Activated CD8-positive, alpha-beta memory T cell treated with anti-CD3 and anti-CD28 coated beads, Interleukin-2, amount 50 U/mL, for 4 hours (primary cell): ENCODE measurements at places on chromosomes 2 and 18.
A peak's percentile ranks its signal among the peaks of the same experiment; 100 is the strongest.

DNA sequence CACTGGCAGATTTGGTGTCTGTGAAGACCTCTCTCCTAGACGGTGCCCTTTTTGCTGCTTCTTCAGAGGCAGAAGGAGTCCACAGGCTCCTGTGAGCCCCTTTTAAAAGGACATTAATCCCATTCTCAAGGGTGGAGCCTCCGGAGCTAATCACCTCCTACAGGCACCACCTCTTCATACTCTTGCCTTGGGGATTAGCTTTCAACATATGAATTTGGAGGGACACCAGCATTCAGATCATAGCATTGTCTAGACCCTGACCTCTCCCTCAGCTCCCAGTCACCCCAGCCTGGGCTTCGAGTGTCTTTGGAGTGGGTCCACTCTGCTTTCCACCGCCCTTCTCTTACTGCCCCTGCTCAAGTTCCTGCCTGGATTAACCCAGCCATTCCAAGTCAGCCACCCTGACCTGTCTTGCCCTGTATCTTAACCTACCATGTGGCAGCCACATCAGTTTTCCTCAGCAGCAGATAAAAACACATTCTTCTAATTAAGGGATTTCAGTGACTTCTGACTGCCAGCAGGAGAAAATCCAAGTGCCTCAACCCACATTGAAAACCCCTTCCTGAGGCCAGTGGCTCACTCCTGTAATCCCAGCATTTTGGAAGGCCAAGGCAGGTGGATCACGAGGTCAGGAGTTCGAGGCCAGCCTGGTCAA lies 6.1 kb upstream of the NCL start:
- DNase-seq = no peak

GRCh38 chr2:219249203-219249980 lies 3.7 kb upstream of the TUBA4B start:
- peak; percentile 46 for DNase-seq

GRCh38 chr2:35510636-35511035 lies 844.9 kb upstream of the CRIM1 start:
- no peak for DNase-seq

DNA sequence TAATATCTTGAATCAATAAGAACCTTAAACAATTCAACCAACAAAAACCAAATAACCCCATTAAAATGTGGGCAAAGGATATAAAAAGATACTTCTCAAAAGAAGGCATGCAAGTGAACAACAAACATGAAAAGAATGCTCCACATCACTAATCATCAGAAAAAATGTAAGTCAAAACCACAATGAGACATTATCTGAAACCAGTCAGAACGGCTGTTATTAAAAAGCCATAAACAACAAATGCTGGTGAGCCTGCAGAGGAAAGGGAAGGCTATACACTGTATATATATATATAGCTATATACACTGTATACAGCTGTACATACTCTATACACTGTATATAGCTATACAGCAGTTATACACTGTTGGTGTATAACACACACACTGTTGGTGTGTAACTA lies 47.8 kb upstream of the GALNT13 start:
- DNase-seq = no peak

- no peak for DNase-seq
Measured at GRCh38 chr2:138620431-138620830, 118.9 kb downstream of the SPOPL start.

DNA sequence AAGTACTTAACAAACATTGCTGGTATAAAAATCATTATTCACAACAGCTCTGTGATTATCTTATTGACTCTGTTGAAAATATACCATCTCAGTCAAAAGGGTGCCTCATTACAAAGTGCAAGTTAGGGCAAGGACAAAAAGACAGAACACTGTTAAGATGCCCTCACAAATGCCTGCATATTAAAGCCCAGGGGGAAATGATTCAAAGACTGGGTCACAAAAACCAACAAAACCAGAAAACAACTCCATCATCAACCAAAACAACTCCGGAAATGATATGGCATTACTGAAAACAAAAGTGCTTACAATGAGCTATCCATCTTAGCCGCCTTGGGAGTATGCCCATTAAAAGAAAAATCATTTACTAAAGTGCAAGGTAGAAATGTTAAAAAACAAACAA lies 9.9 kb downstream of the PLA2R1 start:
- no peak for DNase-seq

DNA sequence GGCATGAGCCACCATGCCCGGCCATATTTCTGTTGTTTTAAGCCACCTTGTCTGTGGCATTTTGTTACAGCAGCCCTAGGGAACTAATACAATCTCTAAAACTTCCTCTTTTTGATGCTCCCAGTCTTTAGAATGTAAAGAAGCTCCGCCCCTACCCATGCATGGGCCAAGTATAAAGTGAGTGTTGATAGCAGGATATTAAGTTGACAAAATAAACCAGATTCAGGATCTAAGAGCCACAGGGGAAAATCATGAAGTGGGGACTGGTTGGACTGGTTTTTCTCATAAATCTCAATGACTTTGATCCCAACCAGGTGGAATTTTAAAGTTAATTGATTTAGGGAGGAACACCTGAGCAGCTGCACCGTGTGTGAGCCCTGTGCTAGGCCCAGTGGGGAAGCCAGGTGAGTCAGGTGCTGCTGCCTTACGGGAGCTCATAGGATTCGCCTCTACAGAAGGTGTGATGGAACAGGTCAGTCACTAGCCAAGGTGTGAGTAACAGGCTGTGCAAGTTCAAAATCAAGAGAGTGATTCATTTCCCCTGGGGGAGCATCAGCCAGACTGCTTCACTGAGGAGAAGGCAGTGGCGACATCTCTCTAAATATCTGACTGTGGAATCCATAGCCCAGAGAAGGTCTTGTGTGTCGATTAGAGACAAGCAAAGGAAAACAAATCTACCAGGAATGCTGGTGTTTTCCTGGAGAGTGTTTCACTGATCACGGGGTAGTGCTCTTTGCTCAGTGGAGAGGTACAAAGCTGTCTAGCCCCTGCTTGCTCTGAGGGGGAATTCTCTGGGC lies 63.0 kb upstream of the MSH2 start:
- no peak for DNase-seq

DNA sequence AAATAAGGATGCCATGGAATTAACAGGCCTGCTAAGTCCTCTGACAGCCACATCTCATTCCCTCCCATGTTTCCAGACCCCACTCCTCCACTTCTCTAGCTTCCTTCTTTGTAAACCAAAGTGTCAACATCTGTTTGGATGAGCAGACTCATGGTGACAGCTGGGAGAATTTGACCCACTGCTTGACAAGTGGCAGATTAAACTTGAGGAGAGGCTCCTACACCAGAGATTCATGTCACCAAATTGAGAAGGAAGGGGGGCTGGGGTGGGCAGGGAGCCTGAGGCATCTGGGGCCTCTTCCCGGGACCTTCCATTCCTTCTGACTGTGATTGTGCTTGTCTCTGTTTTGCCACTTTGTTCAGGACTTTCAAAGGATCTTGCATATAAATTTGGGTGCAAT lies 41.0 kb upstream of the IGFBP5 start:
- no peak for DNase-seq

DNA sequence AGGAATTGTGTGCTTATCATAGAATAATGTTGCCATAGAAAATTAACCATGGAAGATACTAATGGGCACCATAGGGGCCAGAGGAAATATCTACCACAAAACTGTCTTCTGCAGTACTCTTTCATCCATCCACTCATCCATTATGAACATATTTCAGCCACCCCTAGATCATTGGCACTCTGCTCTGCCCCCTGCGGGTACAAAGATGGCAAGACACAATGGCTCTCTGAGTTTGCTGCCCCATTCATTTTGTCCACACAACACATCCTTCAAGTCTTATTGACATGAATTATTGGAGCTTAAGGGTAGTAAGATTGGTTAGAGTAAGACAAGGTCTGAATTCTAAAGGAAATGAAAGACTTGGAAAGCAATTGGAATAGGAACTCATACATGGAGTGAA lies 1224.7 kb upstream of the CELF4 start:
- no peak for DNase-seq

DNA sequence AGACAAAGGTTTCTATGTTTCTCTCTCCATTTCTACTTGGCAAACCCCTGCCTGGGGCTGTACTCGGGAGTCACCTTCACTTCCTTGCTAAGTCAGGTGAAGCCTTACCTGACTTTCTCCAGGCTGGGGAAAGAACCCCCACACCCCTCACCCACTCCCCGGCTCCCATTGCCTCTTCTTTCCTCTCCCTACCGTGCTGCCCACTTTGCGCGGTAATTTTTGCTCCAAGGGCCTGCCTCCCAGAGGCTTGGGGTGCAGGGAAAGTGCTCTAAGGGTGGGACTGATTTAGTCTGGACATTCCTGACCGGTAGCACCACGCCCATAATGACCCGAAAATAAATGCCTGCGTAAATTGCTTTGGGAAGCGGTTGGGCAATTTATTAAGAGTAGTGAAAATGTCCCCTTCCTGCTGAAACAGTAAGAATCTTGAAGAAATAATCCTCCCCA lies 49.1 kb upstream of the ATP6V1B1 start:
- no peak for DNase-seq

DNA sequence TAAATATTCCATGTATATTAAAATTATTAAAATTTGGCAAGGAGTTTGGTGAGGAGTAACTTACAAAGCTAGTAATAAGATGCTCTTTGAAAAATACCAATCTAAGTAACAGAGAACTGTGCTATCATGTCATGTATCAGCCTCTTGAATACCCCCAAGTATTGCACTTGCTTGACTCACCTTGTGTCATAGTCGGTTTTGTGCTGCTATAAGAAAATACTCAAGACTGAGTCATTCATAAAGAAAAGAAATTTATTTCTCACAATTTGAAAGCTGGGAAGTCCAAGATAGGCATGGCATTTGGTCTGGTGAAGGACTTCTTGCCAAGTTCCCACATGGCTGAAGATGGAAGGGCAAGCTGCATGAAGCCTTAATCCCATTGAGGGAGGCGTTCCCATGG lies 179.2 kb downstream of the MEMO1 start:
- DNase-seq = no peak

DNA sequence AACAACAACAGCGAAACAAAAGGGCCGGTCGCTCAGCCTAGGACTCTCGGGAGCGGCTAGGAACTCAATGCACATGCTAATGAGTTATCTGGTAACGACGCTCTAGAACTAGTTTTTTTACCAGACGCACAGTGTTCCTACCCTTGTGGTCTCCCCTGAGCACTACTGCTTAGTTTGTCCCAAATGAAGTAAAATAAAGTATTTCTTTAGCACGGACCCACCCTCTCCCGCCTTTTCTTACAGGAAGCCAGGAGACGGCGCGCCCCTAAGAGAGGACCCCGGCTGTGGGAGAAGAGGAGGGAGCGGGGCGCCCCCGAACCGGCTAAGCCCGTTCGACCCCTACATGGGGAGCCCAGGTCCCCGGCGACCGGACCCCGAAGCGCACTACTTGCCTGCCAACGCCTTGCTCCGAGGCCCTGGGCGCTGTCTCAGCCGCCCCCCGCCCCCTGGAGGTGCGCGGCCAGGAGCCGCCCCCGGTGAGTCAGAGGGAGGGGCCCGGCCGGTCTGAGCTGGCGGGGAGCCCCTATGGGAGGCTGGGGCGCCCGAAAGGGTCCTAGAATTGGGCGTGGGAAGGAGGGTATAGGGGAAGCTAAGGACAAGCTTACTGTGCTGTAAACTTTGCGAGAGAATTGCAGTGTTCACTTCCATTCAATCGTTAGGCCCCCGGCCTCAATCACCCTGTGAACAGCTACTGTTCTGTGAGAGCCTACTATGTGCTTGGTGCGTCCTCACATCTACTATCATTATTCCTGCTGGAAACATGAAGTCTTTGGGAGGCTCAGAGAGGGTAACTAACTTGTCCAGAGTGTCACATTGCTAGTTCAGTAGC lies 3.6 kb upstream of the CAPG start:
- peak; percentile 71 for DNase-seq
